Kidney (tissue), 22 donors: ENCODE measurements at places on chromosomes 11 and 22. TPM values are rescaled to one million over a fixed set of nuclear protein-coding genes. Genes with fewer than 3 reads are reported as not detected.
A peak's percentile ranks its signal among the peaks of the same experiment; 100 is the strongest.

GRCh38 chr22:43582394-43582793 lies 170.6 kb downstream of the MPPED1 start:
- H3K4me1 ChIP-seq: no peaks in the 10 kb centered on the region
- H3K4me3 ChIP-seq: no peak overlapping the region
- H3K36me3 ChIP-seq: no peaks in the 10 kb centered on the region
- DNase-seq: no peak

GRCh38 chr11:64796757-64797541 lies 6.1 kb downstream of the MAP4K2 start:
- no peaks in the 10 kb centered on the region for H3K27me3 ChIP-seq
- H3K27ac ChIP-seq: no peak overlapping the region
- DNase-seq: no peak
- no peak overlapping the region for H3K4me3 ChIP-seq

DNA sequence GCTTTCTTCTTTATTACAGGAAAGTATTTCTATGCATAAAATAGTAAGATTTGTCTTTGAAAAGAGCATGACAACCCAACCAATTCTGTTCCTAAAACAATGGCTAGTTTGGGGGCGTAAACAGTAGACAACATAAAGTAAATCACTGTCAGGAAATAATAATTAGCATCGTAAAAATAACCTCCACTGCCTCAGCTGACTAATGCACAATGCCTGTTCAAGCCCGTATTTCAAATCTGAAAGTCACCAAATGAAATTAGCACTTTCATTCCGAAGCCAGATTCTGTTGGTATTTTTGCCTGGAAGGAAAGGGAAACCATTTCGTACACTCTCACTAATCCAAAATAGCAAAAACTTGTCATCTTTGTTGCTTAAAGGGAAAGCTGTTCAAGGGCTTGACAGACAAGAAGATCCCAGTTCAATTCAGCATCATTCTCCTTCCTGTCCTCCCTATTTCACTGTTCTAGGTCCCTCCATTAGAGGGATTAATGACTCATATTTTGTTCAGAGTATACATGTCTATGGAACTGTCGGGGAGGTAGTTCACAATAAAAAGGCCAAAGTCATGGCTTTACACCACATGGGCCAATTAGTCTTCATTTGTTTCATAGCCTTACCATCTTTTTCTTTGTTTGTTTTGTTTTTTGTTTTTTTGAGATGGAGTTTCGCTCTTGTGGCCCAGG lies 154.7 kb downstream of the CADM1 start:
- no peaks in the 10 kb centered on the region for H3K36me3 ChIP-seq
- no peak for DNase-seq
- H3K4me1 ChIP-seq: no peaks in the 10 kb centered on the region
- H3K4me3 ChIP-seq: no peak overlapping the region

DNA sequence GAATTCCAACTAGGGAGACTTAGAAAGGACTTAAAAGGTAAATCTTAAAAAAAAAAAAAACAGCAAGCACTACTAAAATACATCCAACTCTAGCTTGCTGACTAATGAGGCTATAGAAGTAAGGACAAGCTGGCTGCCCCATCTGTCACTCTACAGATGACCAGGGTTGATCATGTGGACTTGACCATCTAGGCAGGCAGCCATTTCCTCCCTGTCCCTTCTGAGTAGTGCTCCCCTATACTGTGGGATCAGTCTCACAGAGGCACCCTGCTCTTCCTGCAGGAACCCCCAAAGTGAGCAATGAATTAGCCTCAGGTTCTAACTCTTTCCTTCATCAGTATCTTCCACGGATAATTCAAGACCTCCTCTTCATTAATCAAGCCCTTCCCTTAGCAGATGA lies 12.3 kb downstream of the SLC1A2 start:
- H3K27ac ChIP-seq: no peak overlapping the region
- no peak for DNase-seq
- H3K27me3 ChIP-seq: no peaks in the 10 kb centered on the region
- H3K4me3 ChIP-seq: no peak overlapping the region

DNA sequence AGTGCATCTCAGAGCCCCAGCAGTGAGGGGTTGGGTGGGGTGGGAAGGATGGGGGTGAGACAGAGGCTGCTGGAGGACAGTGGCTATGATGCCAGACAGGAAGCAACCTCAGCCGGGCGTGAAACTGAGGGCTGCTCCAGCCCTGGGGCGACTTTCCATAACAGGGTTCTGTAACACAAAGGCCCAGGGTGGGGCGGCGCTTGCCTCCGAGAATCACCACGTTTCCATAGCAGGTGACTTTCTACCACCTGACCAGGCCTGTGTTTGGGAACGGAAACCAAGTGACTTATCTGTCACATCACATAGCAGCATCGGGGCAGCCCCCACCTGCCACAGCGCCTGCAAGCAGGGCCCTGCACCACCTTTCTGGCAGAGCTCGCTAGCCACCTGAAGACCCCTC lies 85.8 kb downstream of the TRMU start:
- no peak overlapping the region for H3K27ac ChIP-seq
- no peak for DNase-seq
- no peak overlapping the region for H3K4me3 ChIP-seq
- H3K4me1 ChIP-seq: peaks cover 11% of the 10 kb centered on the region
- H3K27me3 ChIP-seq: no peaks in the 10 kb centered on the region
- H3K36me3 ChIP-seq: peaks cover 4% of the 10 kb centered on the region

DNA sequence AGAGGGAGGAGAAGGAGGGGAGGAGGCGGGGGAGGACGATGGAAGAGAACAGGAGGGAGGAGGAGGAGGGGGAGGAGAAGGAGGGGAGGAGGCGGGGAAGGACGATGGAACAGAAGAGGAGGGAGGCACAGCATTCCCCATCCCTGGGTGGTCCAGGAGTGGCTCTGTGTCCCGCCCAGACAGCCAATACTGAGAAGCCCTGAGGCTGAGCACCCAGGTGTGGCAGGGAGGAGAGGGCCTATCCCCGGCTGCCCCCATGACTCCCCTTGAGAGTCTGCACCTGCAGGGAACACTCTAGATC lies 717 bp downstream of the MRGPRE start:
- H3K27me3 ChIP-seq: no peaks in the 10 kb centered on the region
- H3K4me1 ChIP-seq: no peaks in the 10 kb centered on the region

GRCh38 chr11:6298605-6299004 lies 21.7 kb downstream of the CAVIN3 start:
- no peaks in the 10 kb centered on the region for H3K27me3 ChIP-seq
- no peaks in the 10 kb centered on the region for H3K4me1 ChIP-seq
- no peak overlapping the region for H3K4me3 ChIP-seq
- no peaks in the 10 kb centered on the region for H3K36me3 ChIP-seq

DNA sequence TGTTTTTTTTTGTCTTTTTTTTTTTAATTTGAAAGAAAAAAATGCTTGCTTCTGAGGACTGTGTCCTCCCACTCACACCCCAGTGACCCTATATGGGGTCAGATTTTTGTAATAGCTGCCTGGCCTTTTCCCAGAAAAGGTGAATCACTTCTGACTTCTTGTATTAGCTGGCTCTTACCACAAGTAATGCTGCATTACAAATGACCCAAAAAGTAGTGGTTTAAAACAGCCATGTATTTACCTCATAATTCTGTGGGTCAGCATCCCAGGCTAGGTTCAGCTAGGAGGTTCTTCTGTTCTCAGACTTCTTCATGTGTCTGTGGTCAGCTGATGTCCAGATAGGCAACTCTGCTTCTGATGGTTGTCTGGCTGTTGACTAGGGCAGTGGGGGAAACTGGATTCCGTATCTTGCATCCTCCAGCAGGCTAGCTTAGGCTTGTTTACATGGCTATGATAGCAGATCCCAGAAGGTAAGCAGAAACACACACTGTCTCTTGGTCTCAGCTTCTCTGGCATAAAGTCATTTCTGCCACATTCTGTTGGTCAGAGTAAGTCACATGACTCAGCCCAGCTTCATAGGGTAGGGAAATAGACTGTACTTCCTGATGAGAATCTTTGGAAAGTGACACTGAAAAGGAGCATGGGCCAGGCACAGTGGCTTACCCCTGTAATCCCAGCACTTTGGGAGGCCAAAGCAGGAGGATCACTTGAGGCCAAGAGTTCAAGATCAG lies 19.5 kb downstream of the LHFPL7 start:
- no peak overlapping the region for H3K4me3 ChIP-seq
- H3K36me3 ChIP-seq: no peaks in the 10 kb centered on the region
- H3K4me1 ChIP-seq: no peaks in the 10 kb centered on the region
- no peaks in the 10 kb centered on the region for H3K27me3 ChIP-seq

GRCh38 chr11:87803748-87804147 lies 371.5 kb downstream of the RAB38 start:
- H3K27ac ChIP-seq: no peak overlapping the region
- no peak overlapping the region for H3K4me3 ChIP-seq
- H3K36me3 ChIP-seq: no peaks in the 10 kb centered on the region
- no peaks in the 10 kb centered on the region for H3K27me3 ChIP-seq
- H3K4me1 ChIP-seq: no peaks in the 10 kb centered on the region

- no peaks in the 10 kb centered on the region for H3K36me3 ChIP-seq
- no peaks in the 10 kb centered on the region for H3K4me1 ChIP-seq
- H3K27me3 ChIP-seq: no peaks in the 10 kb centered on the region
- no peak overlapping the region for H3K4me3 ChIP-seq
- H3K27ac ChIP-seq: no peak overlapping the region
- no peak for DNase-seq
These were observed 116.5 kb downstream of the SPON1 start for GRCh38 chr11:14079011-14079410.

DNA sequence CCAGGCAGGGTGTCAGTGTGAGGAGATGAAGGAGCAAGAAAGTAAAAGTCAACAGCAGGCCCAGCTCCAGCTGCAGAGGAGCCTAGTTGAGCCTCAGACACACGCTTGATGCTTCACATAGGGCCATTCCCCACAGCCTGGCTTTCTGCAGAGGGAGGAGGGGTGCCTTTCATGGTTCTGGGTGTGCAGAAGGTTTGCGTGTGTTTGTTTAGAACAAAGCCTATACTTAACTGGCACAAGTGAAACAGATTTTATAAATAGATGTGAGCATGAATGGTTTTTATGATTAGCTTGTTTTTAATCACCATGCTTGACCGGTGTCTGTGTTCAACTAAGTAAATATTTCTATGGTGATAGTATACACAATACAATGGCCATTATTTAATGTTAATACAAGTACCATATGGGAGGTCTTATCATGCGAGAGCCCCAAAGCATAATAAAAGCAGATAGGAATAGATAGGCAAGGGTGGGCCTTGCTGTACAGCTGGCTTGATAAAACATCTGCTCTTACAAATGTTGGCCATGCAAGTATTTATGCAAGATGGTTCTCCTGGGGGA lies 290.2 kb downstream of the ETS1 start:
- DNase-seq: peak; percentile 51
- no peak overlapping the region for H3K27ac ChIP-seq
- no peaks in the 10 kb centered on the region for H3K4me1 ChIP-seq

- H3K27me3 ChIP-seq: no peaks in the 10 kb centered on the region
- H3K4me3 ChIP-seq: no peak overlapping the region
- H3K4me1 ChIP-seq: no peaks in the 10 kb centered on the region
- no peak overlapping the region for H3K27ac ChIP-seq
These were observed 48.2 kb upstream of the MYEOV start for GRCh38 chr11:69245491-69246345.

GRCh38 chr11:111098091-111098490 lies 147.4 kb upstream of the POU2AF2 start:
- no peak overlapping the region for H3K4me3 ChIP-seq
- DNase-seq: no peak
- no peaks in the 10 kb centered on the region for H3K27me3 ChIP-seq
- H3K36me3 ChIP-seq: no peaks in the 10 kb centered on the region

DNA sequence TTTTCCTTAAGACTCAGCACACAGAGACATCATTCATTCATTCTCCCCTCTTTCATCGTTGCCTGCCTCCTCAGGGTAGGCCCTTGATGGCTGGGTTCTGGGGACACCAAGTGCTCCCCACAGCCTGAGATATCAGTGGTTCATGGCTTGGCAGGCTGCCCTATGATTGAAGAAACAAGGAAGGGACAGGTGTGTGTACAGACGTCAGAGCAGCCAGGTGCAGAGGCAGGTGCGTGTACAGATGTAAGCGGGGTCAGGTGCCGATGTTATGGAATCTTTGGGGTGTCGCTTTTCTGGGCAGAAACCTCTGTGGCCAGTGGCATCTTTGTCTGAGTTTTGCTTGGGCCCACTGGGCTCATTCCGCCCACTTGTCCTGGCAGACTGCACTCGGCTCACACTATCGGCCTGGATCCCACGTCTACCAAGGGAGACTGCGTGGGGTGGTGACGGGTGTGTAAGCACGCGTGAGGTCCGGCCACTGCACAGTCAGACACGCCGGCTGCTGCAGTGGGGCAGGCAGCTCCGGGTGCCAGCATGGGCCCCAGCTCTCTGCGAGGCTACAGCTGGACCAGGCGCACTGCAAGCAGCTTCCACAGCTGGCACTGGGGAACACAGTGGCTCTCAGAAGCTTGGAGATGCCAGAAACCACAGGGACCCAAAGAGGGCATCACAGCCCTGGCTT lies 20.9 kb upstream of the KIAA0930 start:
- H3K27ac ChIP-seq: no peak overlapping the region
- H3K36me3 ChIP-seq: no peaks in the 10 kb centered on the region
- H3K27me3 ChIP-seq: no peaks in the 10 kb centered on the region
- no peak for DNase-seq
- H3K4me1 ChIP-seq: no peaks in the 10 kb centered on the region

- peak overlapping the region; percentile 99 for H3K27ac ChIP-seq
- H3K4me3 ChIP-seq: peak overlapping the region; percentile 99
- peaks cover 22% of the 10 kb centered on the region for H3K36me3 ChIP-seq
- H3K4me1 ChIP-seq: no peaks in the 10 kb centered on the region
- no peak for DNase-seq
These were observed 6.0 kb downstream of the NEAT1 start for GRCh38 chr11:65428578-65429067.

DNA sequence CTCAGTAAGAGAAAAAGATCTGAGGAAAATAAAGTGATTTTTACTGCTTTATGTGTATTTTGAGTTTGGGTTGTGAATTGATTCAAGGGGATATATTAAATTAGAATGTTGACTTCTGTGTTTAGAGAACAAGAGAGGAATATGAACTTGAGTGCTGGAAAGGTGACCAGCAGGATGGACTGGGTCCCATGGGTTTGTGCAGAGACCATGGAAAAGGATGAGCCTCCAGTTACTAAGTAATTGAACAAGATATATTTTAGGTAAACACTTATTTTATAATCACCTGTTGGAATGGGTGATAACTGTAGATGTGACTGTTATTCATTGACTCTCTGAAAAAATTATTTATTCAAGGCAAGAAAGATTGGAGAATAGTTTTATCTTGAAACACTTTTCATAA lies 82.0 kb upstream of the TOP3B start:
- H3K4me3 ChIP-seq: no peak overlapping the region
- H3K27me3 ChIP-seq: no peaks in the 10 kb centered on the region
- no peaks in the 10 kb centered on the region for H3K36me3 ChIP-seq
- no peak for DNase-seq
- H3K4me1 ChIP-seq: peaks cover 3% of the 10 kb centered on the region

Gene PLAAT2
- 49.5 TPM for polyA plus RNA-seq

Gene FGF3
- not detected for polyA plus RNA-seq

Gene HIRA
- polyA plus RNA-seq: 18.5 TPM

Gene LMF2
- 41.7 TPM for polyA plus RNA-seq

Gene NCAPD3
- polyA plus RNA-seq: 3.7 TPM
